ENCODE measurements at places on chromosomes 16 and 17.

- DNase-seq = no peak
These were observed 26.6 kb upstream of the OR1F1 start for GRCh38 chr16:3161235-3162018.

DNA sequence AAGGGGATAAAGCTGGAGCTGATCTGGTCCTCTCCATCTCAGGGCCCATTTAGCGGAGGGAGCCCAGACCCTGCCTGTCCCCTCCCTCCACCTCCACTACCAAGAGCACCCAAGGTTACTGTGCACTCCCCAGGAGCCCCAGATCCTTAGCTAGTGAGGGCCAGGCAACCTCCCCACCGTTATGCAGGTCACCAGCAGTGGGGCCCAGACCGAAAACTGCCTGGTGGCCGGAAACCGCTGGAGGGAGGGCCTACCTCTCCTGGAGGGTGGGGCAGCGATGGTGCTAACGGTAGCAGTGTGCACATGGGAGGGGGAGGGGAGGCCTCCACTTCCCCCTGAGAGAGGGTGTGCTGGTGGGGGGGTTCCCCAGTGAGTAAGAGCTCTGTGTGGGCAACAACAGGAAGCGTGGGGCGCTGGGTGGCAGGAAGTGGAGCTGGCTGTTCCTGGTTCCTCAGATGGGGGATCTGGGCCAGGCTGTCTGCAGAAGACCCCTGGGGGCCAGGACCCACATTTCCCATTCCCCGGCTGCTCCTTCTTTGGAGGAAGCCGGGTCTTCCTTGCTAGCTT, 4.4 kb downstream of the FMNL1 start:
- DNase-seq = no peak

DNA sequence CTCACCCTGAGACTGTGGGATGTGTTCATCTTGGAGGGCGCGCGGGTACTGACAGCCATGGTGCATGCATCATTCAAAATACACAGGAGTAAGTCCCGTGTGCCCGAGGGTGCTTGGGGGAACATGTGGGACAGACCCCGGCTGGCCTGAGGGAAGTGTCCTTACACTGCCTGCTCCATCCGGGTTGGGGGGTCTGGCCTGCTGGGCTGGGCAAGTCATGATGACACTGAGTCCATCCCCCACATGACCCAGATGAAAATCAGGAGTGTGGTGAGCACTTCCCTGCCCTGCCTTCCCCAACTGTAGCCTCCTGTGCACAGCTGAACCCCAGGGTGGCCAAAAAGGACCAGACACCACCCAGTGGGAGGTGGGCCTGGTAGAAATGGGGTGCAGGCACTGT, 10.8 kb downstream of the TBC1D26 start:
- no peak for DNase-seq

GRCh38 chr16:23902748-23903414, 67.1 kb downstream of the PRKCB start:
- DNase-seq = no peak

GRCh38 chr16:75023009-75023408, 24.2 kb downstream of the ZNRF1 start:
- DNase-seq = peak; percentile 36

DNA sequence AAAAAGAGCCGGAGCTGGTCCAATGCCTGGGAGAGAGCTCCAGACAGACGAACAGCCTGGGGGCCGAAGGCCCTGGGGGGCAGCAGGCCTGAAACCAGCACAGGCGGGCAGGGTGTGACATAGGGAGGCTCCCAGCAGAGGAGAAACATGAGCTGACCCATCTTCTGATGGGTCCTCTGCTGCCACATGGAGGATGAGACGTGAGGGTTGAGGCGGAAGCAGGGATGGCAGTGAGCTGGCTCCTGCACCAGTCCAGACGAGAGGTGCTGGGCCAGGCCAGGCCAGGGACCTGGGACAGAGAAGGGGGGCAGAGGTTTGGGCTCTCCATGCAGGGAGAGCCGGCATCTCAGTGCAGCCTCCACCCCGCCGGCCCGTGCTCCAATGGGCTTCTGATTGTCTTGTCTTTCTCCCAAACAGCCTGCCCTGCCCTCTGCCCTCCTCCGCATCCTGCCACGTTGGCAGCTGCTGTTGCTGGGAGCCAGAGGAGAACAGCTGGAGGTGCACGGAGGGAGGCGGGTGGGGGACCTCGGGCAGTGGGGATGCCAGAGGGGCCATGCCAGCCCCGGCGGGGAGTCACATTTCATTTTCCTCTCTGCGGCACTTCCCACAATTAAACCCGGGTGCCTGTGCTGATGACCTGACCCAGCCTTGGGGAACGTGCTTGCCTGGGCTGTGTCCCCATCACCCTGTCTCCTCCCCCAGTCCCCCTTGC, 139.1 kb upstream of the GSE1 start:
- DNase-seq = peak; percentile 12

GRCh38 chr16:31202414-31203375, at the start of gene PYCARD:
Gene PYCARD (minus strand): TSS chr16:31202760. CDS start chr16:31202690, 70 bp downstream.
- DNase-seq = peak; percentile 20

- DNase-seq = no peak
These were observed 9.5 kb upstream of the IGFBP4 start for GRCh38 chr17:40433551-40434415.

DNA sequence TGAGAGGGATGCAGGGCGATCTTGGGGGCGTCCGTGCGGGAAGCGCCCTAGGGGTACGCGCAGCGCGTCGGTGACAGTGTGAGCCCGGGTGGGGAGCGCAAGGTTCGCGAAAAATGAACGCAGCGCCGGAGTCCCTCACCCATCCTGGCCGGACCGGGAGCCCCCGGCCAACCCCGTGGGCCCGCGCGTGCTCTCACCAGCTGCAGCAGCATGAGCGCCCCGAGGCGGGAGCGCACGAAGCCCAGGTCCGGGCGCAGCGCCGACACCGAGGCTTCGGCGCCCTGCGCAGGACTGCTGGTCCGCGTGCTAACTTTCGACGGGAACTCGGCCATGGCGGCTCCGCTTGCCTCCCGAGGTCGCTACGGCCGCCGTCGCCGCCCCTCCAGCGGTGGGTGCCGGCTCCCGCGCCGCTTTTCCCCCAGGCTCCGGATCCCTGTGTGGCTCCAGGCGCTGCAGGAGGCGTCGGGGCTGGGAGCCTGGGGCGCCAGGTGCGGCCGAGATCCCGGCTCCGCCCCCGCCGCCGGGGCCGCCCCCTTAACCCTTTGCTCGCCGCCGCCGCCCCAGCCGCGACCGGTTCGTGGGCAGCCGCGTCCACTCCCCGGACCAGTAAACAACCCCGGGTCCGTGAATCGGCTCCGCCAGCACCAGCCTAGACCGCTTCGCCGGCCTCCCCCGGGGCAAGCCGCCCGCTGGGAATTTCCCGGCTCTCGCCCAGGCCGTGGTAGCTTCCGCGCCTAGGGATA, at the start of gene PLLP:
TSS of gene PLLP (minus strand) at position 464 of the 743 bp plus-strand sequence. CDS start at position 332, 132 bp downstream.
- no peak for DNase-seq

- DNase-seq = no peak
These were observed 136.3 kb upstream of the XYLT1 start for GRCh38 chr16:17607075-17607509.

- no peak for DNase-seq
These were observed 126.6 kb downstream of the RPTOR start for GRCh38 chr17:80671039-80671824.

DNA sequence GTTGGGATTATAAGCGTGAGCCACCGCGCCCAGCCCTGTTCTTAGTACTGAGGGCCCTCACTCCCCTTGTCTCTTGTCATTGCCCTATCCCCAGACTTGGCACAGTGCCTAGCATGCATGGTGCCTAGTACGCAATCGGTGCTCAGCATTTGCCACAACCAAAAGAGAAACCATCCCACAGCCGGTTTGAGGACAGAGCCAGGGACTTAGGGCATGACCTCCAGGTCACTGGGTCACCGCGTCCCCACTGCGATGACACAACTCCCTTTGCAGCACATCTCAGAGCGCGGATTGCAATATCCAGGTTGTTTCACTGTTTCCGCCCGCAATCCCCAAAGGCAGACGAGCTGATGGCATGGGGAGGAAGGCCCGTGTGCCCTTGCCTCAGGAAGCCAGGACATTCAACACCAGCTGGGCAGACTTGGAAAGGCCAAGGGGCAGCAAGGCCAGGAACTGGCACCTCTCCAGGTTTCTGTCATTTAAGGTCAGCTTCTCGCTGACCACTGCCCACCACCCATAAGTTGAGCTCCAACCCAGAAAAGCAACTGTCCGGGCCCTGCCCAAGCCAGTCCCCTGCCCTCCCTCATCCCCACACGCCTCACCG, 274.5 kb downstream of the MRTFB start:
- no peak for DNase-seq

DNA sequence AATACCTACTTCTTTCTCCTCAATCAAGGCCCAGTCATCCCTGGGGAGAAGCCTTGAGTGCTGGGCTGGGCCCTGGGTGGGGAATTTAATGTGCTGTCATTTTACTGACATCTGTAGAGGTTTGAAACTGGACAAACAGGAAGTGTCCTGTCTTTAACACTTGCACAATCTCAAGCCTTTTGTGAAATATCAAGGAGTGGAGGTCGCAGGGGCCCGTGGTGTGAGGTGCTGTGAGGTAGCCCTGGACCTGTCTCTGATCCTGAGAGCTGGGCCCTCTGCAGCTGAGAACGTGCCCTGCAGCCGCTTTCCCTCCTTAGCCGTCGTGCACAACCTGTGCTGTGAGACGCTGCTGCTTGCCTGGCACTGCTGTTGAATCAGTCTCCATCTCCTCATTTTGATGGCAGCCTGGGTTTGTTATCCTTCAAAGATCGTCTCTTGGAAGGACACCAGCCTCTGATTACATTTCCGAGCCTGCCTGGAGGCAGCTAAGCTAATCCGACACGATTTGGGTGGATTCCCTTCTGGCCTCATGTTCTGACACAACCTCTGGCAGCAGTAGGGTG, 29.9 kb downstream of the SMARCE1 start:
- no peak for DNase-seq

GRCh38 chr16:67167588-67167987, 2.8 kb upstream of the NOL3 start:
- DNase-seq = no peak

- no peak for DNase-seq
These were observed 37.5 kb downstream of the SRCIN1 start for GRCh38 chr17:38568274-38568673.

GRCh38 chr17:16909472-16910246, 62.3 kb downstream of the TNFRSF13B start:
- DNase-seq = no peak

DNA sequence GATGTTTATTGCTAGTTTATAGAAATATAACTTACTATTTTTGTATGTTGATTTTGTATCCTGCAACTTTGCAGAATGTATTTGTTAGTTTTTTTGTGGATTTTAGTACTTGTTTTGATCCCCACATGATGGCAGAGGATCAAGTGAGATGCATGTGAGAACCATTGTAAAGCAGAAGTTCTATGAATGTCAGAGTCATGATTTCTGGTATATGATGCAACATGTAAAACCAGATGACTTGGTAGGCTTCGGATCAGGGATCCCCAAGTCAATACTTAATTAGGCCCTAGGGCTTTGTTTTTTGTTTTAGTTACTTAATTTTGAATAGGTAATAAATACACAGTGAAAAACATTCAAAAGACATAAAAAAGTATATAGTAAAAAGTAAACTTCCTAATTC, 45.8 kb downstream of the ESRP2 start:
- peak; percentile 40 for DNase-seq

DNA sequence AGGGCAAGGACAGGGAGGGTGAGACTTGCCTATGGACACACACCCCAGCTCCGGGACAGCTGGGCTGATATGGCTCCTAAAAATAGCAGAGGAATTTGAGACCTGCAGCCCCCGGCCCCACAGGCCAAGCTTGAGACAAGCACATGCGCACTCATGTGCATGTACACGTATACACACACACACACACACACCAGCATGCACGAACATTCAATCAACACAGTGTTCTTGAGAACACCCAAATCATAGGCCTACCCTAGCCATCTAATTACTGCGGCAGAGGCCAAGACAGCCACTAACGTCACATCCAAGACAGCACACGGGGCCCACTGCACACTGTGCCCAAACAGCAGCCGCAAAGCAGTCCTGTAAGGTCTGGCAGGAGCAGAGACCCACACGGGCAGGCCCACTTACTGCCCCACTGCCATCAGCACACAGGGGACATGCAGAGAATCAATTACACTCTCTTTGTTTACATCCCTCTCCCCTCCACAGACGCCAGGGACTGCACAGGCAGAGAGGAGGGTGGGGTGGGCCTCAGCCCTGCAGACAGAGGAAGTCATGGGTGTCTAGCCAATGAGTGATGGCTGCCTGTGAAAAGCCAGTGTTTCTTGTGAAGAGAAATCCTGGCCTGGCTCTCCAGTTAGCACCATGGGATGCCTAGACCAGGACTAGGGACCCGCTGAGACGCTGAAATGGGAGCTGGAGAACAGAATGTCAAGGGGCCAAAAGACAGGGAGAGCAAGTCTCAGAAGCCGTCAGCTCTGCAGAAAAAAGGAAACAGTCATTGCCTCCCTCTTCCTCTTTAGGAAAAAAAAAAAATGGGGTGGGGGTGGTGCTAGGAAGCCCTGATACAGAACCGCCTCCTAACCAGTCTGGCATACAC, 39.3 kb downstream of the MYO18A start:
- no peak for DNase-seq

DNA sequence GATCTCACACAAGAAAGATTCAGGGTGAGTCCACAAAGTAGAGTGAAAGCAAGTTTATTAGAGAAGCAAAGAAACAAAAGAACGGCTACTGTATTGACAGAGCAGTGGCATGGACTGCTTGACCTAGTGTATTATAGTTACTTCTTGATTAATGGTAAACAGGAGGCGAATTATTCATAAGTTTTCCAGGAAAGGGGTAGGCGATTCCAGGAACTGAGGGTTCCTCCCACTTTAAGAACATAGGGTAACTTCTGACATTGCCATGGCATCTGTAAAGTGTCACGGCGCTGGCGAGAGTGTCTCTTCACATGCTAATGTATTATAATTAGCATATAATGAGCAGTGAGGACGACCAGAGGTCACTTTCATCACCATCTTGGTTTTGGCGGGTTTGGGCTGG, 93.2 kb downstream of the CACNG3 start:
- no peak for DNase-seq

GRCh38 chr16:29687755-29688154, 8.8 kb downstream of the QPRT start:
- DNase-seq = no peak

DNA sequence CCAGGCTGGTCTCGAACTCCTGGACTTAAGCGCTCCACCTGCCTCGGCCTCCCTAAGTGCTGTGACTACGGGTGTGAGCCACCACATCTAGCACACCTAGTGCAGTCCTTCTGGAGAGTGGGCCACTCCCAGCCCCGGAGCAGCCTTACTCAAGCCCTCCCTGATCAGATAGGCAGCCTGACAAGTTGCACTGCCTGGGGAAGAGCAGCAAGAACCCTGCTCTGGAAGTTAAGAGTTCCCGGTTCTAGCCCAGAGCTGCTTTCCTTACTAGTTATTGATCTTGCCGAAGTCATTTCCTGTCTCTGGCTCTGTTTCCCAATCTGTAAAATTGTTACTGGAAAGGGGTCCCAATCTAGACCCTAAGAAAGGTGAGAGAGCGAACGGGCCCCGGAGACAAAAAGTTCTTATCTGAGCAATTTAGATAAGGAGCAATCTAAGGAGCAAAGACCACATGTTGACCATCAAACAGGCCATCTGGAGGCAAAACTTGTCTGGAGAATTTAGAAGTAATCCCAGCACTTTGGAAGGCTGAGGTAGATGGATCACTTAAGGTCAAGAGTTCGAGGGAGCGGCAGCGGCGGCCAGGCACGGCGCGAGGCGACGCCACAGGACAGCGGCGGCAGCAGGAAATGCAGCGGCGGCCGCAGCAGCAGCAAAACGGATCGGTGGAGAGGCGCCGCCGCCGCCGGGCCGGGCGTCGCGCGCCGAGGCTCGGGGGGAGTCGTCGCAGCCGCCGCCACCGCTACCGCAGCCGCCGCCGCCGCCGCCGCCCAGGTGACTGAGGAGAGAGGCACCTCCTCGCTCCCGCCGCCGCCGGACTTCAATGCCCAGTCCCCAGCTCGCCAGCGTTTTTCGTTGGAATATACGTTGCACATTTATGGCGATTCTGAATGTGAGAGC, 4.3 kb upstream of the NAGLU start:
- peak; percentile 42 for DNase-seq
